Fibroblast of upper back skin (primary cell): ENCODE measurements at places on chromosomes 7 and 10.

GRCh38 chr7:22856416-22856815 is 33.8 kb upstream of the TOMM7 start:
- DNase-seq: no peak

DNA sequence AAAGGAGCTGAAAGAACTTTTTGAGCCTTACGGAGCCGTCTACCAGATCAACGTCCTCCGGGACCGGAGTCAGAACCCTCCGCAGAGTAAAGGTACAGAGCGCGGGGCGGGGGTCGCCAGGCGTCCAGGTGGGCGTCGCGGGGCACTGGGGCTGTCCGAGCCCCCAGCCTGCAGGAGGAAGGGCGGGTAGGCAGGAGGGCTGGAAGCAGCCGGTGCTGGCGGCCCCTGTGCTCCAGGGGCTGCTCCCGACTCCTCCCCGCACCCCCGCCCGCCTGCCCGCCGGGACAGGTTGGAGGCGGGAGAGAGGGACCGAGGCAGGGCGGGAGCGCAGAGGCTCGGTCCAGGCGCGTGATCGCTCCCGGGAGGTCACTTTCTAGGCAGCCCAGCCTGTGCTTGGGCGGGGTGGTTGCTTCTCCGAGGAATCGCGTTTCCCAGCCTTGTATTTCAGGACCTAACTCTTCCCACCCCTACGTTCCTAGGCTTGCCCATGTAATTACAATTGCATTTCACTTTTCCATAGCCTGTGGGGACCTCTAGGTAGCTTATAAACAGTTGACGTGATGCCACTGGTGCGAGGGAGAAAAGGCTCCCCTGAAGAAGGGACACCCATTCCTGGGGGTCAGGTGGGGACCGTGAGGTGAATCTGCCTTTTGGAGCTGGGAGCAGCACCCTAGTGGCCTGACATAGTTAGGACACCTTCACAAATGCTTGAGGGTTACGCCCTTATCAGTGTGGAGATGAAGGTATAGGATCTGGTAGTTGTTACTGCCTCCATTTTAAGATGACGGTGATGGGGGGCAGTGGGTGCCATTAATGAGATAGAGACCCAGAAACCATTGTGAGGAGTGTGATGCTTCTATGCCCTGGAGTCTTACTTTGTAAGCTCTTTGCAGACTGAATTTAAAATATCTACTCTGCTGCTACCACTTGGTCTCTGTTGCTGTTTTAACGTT is 148.2 kb downstream of the CELF2 start:
- DNase-seq: no peak

GRCh38 chr7:20647908-20648776 is 32.7 kb downstream of the ABCB5 start:
- peak; percentile 32 for DNase-seq

GRCh38 chr10:66773472-66773817 is 152.4 kb upstream of the LRRTM3 start:
- no peak for DNase-seq

DNA sequence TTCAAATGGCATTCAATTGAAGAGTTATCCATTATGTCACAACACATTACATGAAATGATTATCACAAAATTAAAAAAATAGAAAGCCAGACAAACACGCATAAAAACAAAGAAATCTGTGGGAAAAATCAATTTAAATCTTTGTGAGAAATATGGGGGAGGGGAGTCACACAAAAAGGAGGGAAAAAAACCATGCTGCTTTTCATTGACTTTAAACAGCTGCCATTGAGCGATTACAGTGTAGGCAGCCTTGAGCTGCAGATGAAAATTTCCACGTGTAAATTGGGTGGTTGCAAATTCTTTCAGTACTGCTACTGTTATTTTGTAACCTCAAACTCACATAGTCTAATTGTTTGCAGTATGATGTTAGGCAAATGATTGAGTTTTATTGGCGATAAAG is 889.9 kb upstream of the PHF14 start:
- no peak for DNase-seq

GRCh38 chr10:78910021-78910420 is 158.7 kb upstream of the ZMIZ1 start:
- no peak for DNase-seq

DNA sequence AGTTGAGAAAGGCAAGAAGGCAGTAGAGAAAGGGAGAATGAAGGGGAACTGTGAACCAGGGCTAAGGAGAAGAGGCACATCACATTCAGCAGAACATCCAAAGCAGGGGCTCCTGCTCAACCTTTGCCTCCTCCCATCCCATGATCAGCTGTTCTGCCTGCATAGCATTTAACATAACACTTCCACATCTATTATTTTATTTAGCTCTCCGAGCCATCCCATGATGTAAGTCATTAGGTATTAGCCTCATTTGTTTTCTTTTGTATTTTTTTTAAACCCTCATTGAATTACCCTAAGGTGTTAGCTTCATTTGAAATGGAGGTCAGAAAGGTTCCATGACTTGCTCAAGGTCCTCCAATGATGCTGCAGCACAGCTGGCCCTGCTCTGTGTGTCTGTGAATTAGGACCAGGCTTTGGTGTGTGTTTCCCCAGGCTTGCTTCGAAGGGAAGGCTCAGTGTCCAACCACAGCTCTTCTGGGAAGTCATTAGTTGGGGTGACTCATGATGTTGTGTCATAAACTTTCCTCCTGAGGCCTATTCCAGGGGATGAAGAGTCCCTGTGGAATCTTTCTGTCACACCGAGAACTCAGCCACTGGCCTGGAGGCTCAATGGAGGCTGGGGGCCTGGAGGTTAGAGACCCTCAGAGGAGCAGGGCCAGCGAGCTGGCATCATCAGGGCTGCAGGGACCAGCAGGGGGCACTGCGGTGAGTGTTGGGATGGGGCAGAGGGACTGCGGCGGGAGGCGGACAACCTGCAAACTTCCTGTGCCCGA is 16.5 kb downstream of the NPFFR1 start:
- DNase-seq: peak; percentile 92

GRCh38 chr10:84177541-84178141 is 4.0 kb downstream of the GPR15LG start:
- DNase-seq: no peak

DNA sequence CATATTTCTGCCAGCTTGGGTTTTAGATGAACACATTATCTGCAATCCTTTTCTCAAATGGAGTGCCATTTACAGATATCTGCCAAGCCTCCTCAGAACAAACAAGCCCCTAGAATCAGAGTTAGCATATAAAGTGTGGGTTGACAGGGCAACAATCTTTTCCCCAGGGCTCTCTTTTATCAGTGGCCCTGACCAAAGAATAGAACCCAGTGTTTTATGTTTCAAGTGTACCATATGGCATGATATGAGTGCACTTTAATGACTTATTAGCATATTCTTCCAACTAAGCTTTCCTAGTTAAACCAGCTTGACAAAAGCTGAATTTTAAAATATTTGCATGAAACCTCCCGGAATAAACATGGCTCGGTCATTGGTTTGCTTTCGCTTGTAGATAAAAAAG is 57.3 kb downstream of the EVX1 start:
- no peak for DNase-seq

DNA sequence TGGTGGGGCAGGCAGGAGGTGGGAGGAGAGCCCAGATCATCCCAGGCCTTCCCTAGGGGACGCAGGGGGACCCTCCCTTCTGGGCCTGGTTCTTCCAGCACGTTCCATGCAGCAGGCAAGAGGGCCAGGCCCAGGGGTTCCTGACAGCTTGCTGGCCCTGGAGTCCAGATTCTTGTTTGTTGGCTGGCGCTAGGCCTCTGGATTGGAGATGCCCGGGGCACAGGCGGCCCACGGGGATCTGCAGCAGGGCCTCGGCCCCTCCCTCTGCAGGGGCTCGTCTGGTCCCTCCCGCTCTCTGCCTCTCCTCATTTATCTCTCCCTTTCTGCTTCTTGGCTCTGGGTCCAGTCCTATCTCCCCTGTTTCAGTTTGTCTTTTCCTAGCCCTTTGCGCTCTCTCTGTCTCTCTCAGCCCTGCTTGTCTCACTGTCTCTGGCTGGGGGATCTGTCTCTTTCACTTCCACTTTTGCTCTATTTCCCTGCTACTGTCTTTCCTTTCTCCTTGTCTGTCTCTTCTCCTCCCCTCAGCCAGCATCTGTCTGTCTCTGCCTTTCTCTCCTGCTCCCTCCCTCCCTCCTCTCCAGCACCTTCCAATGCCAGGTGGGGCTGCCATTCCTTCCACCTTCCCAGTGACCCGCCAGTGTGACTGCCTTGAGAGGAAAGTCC is 1.1 kb upstream of the AQP1 start:
- no peak for DNase-seq

DNA sequence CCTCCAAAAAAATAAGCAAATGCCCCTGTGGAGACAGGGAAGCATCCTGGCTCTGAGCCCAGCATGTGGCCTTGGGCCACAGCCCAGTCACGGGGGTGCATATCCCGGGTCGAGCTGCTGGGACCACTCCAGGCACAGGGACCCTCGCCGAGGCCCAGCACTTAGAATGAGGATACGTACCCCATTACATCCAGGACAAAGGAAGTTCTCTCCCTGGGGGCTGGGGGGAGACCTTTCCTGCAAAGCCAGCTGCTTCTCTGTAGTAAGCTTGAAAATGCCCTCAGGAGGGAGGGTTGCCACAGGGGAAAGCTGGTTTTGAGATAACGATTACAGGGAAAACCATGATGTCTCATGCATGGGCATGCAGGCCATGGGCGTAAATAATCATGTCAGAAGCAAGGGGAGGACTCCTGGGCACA is 75.5 kb downstream of the HIPK2 start:
- no peak for DNase-seq

GRCh38 chr7:1211611-1212010 is 21.1 kb upstream of the UNCX start:
- no peak for DNase-seq

- no peak for DNase-seq
These were observed 24.0 kb upstream of the CNPY1 start for GRCh38 chr7:155570171-155570958.

DNA sequence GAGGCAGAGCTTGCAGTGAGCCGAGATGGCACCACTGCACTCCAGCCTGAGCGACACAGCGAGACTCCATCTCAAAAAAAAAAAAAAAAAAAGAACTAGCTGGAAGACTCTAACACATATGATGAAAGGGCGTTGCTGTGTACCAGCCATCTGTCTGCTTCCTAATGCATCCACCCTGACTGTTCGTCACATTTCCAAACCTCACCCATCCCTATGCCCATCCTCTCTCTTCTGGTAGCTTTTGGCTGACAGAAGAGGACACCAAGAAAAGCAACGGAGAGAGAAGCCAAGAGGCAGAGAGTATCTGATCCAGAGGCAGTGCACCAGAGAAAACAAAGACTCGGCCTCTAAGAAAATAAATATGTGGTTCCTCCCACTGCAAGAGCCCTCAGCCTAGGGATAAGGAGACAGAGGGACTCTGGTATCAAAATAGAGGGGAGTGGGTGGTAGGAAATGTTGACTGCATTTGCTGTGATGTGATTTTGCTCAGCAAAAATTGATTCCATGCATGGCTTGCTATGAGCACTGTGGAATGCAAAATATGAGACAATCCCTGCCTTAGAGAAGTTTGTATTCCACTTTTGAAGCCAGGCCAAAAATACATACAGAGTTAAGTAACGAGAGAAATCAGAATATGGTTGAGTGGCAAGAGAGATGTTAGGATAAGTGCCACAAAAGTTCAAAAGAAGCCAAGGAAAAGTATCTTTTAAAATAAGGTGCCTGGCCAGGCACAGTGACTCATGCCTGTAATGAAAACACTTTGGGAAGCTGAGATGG is 100.8 kb upstream of the STK17A start:
- peak; percentile 86 for DNase-seq

GRCh38 chr10:48456361-48456804 is 148.5 kb downstream of the ARHGAP22 start:
- peak; percentile 63 for DNase-seq

GRCh38 chr7:27111042-27111750 is 8.7 kb upstream of the HOXA2 start:
- DNase-seq: peak; percentile 91

DNA sequence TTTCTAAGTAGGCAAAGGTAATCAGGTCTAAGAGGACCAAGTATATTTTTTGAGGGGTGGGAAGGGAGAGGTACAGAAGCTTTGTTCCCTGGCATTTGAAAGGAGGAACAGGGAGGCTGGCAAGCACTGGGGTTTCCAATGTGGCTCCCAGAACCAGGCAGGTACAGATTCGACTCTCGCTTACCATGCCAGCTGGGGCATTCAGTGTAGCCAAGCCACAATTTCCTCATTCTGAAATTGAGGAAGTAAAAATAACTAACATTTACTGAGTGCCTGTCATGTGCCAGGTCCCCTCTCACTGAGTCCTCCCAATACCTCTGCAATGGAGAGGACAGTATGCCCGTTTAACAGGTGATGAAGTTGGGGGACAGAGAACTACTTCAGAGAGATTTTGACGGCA is 45.9 kb upstream of the BET1 start:
- DNase-seq: no peak

DNA sequence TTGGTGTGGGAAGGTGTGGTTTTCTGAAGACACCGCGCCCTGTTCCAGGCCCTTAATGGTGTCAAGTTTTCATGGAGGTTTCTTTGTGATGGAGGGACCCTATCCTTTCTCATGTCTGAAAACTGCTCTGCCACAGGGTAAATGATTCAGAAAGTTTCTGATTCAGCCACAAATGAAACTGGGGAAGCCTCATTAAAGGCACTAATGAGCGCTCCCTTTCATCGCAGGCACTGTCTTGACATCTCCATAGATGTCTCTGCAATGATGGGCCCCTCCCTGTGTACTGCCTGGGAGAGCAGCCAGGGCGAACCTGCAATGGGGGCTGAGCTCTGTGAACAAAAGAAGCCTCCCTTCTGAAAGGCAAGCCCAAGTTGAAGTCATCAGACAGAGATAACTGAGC is 355.3 kb downstream of the PRPF18 start:
- no peak for DNase-seq
